ENCODE measurements at places on chromosomes 1 and 21.

- DNase-seq, result no peak
Measured at GRCh38 chr1:168811176-168811575, 82.2 kb upstream of the DPT start.

GRCh38 chr1:33258788-33259274 lies 2.5 kb downstream of the ZNF362 start:
- DNase-seq, result no peak

DNA sequence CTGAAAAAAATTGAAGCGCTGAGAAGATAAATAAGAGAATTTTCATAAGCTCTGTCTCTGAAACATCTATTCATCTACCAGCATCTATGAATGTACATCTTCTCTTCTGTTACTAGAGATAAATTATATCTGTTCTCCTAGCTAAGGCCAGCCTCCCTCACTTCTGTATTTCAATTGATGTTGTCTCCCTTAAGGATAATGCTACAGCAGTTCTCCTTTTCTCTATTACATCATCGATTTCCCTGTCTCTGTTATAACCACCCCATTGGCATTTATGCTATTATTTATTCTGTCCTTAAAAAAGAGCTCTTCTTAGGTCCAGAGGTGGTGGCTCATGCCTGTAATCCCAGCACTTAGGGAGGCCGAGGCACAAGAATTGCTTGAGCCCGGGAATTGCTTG lies 42.9 kb upstream of the TMCO2 start:
- no peak for DNase-seq

GRCh38 chr21:42081138-42081537 lies 10.0 kb downstream of the UMODL1 start:
- DNase-seq, result peak; percentile 23

GRCh38 chr1:190847166-190847565 lies 369.5 kb upstream of the BRINP3 start:
- DNase-seq, result no peak

DNA sequence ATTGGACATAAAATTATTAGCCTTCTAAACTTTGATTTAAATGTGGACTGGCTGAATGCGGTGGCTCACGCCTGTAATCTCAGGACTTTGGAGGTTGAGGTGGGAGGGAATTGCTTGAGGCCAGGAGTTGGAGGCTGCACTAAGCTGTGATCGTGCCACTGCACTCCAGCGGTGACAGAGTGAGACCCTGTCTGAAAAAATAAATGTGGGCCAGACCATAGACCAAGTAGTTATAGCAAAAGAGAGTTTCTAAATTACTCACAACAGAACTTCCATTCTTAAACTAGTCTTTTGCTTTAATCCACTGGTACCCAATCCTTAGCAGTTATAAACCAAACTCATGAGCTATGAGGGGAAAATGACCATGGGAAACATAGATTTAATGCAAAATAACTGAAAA lies 35.2 kb downstream of the RAP1A start:
- no peak for DNase-seq

- no peak for DNase-seq
Measured at GRCh38 chr1:205287767-205288559, 33.6 kb downstream of the NUAK2 start.

DNA sequence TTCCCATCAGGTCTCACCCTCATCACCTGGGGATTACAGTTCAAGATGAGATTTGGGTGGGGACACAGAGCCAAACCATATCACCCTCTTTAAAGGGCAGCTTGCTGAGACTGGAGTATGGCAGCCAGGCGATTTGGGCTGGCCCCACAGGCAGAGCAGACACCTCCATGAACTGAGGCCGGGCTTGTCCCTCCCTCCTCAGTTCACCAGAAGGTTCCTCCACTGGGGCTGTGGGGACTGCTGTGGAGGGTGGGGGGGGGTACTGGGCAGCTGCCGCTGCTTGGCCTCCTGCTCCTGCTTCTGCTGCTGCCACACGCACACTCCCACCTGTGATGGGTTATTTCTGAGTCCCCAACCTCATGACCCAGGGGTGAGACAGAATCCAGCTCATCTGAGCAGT lies 53.9 kb upstream of the PDE9A start:
- no peak for DNase-seq

GRCh38 chr1:96996001-96996400 lies 274.4 kb downstream of the PTBP2 start:
- no peak for DNase-seq

GRCh38 chr1:41689558-41689981 lies 205.1 kb upstream of the EDN2 start:
- no peak for DNase-seq
